ENCODE measurements at places on chromosomes 4 and X.

- no peak for DNase-seq
Observed at GRCh38 chr4:53919535-53919934, 144.9 kb downstream of the CHIC2 start.

GRCh38 chr4:20870436-20870835 lies 170.2 kb downstream of the PACRGL start:
- no peak for DNase-seq

DNA sequence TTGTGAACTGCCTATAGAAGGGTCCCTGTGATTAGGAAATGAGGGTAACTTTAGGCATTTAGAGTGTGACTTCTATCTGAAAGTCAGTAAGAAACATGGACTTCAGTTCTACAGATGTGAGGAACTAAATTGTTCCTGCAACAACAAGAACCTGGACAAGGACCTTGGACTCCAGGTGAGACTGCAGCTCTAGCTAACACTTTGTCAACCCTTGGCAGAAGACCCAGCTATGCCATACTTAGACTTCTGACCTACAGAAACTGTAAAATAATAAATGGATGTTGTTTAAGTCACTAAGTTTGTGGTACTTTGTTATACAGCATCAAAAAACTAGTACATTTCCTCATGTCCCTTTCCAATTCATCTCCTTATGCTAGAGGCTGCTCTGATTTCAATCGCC lies 580.8 kb downstream of the IQCM start:
- DNase-seq = no peak

- DNase-seq = no peak
Observed at GRCh38 chrX:153386097-153386496, 15.1 kb downstream of the PNMA6E start.

DNA sequence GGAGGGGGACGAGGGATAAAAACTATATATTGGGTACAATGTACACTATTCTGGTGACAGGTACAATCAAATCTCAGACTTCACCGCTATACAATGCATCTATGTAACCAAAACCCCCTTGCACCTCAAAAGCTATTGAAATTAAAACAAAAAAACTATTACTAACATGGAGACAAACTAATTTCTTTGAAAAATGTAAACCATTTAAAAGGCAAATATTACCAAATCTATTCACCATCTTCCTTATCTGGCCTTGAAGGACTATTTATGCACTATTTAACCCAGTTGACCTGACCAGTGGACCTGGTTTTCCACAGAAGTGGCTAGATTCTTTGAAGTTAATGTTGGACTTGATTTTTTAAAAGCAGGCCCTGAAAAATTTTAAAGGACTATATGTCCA lies 212.3 kb upstream of the RPS6KA3 start:
- DNase-seq = no peak

DNA sequence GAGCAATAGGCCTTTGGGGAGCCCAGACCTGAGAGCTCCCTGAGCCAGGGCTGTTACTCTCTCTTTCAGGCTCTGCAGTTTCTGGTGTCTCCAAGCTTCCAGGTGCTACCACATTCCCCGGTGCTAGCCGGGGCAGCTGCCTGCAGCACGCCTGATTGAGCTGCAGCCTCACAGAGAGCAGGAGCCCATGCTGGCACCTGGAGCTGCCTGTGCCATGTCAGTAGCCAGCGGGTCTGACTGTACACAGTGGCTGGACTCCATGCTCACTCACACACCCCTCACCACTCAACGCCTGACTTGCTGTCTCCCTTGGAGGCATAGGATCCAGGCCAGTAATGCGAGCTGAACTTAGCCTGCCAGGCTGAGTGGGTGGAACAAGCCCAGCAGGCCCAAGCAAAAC lies 800.4 kb upstream of the AGA start:
- DNase-seq = no peak

GRCh38 chr4:125702406-125702805 lies 387.7 kb downstream of the FAT4 start:
- DNase-seq = no peak

GRCh38 chrX:68234171-68234910 lies 199.0 kb downstream of the OPHN1 start:
- no peak for DNase-seq

GRCh38 chr4:187849556-187850225 lies 145.9 kb upstream of the ZFP42 start:
- DNase-seq = no peak

DNA sequence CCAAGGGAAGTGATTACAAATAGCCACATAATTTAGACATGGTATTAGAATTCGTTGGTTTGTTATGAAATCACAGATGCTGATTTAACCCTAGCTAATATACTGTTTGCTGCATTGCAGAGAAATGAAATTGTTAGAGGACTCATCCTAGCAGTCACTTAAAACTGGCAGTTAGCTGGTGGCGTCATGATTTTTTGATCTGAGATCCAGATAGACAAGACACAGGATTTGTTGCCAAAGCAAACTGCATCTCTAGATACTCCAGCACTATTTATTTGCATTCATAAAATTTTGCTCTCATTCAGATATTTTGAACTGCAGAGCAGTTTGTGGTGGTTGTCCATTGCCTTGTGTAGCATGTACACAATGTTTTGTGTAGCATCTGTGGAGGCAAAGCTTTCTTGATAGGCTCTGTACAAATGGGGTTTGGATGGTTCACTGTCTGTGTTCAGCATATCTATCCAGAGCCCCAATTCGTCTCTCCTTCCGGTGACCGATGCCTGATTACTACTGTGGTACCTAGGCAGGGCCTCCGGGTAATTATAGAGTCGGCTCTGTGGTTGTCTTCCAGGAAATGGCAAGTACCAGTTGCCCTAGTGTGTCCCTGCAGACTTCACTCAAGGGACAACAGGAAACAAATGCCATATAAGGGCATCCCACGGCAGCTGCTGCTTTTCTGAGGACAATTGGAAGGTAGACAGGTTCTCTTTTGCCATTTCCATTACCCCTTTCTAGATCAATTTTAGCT lies 30.1 kb upstream of the SPARCL1 start:
- DNase-seq = no peak

GRCh38 chrX:40671126-40671525 lies 23.8 kb upstream of the CXorf38 start:
- DNase-seq = no peak

GRCh38 chrX:30577362-30577991 lies at the start of gene TASL:
Gene TASL, minus strand, starts transcription at chrX:30577766. Its CDS starts 17,411 bp downstream, at chrX:30560355.
- DNase-seq = no peak

DNA sequence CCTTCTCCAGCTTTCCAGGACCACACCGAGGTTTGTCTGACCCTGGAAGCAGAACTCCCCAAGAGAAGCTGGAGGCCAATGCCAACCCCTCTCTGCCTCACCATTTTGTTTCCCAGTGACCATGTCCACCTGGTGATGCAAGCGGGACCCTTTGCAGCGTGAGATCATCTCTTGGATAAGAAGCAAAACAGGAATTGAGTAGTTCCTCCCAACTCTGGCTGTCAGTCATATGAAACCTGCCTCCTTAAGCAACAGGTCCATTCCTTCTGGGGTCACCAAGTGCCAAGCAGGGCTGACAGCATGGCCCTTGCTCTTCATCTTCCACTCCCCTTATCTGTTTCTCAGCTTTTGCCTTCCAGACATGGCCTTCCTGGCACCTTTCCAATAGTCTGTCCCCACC lies 41.3 kb upstream of the MTM1 start:
- no peak for DNase-seq

- no peak for DNase-seq
Observed at GRCh38 chrX:23797371-23798128, 14.6 kb downstream of the SAT1 start.

DNA sequence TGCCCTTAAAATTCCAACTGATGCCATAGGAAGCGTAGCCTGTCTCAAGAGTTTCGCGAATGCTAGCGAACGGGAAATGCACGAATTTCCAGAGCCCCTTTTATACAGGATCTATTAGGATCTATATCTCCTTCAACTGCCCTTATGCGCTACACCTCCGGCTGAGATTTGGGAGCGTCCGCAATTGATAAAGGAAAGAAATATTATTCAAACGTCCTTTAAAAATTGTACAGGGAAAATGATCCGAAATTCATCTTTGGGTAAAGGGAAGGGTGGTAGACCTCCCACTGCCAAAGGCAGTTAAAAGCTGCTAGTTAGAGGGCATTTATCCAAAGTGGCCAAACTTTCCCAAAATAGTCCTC lies 609 bp downstream of the NR3C2 start:
- DNase-seq = no peak

GRCh38 chr4:123055943-123056342 lies 133.5 kb upstream of the NUDT6 start:
- no peak for DNase-seq

DNA sequence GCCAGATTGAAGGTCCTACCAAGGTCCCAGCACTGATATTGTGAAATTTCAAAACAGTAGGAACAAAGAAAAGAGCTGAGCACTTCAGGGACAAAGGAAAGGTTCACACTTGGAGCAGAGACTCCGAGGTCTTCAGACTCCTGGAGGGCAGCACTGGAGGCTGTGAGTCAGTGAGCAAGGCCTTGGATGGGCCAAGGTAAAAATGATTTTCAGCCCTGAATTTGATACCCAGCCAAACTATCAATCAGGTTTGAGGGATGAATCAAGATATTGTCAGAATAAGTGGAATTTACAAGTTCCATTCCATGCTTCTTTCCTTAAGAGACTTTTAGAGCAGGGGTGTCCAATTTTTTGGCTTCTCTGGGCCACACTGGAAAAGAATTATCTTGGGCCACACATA lies 111.7 kb downstream of the ADRA2C start:
- DNase-seq = no peak

DNA sequence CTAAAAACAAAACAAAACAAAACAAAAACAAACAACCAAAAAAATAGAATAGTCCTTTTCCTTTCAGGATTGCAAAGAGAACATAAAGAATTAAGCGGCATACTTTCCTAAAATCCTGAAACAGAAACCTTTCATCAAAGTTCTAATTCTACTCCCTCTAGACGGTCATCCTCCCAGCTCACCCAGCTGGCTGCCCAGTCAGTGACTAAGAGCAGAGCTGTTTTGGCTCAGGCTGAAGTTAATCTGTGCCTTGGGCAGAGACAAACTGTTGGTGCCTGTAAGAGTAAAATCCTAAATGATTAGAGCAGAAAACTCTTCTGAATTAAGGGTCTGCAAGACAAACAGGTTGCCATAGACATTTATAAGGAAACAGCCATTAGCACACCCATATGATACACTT lies 17.6 kb upstream of the WAS start:
- DNase-seq = no peak

DNA sequence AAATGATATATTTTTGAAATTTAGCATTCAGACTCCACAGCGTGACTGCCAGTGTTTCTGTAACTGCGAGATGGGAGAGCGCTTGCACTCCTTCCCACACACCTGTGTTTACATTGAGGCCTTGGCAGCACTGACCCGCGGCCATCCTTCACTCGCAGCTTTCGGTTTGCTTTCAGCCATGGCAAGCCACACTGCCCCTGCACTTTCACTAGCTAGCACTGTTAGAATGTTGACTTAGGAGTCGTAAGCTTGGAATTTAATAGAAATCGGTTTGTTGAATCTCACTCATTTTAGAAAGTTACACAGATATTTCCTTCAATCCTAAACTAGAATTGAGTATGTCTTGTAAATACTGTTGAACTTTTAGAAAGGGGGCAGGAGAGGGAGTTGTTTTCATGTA lies 136.2 kb downstream of the CFAP299 start:
- DNase-seq = no peak

GRCh38 chrX:17616936-17617335 lies 120.4 kb upstream of the SCML1 start:
- DNase-seq = no peak

DNA sequence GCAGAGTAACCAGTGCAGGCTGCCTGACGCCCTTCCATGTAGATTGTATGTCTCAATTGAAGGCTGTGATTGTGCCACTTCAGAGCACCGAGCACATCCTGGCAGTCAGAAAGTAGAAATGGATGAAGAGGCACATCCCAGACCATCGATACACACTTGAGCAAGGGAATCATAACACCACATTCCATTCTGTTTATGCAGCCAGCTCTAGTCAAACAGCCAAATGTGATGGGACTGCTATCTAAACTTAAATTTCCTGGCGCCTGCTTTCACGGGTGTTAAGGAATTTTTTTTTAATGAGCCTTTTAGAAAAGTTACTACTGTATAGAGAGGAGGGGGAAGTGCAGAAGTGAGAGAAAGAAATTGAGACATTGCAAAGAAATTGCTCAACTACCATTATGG lies 84.4 kb downstream of the PPARGC1A start:
- DNase-seq = no peak

DNA sequence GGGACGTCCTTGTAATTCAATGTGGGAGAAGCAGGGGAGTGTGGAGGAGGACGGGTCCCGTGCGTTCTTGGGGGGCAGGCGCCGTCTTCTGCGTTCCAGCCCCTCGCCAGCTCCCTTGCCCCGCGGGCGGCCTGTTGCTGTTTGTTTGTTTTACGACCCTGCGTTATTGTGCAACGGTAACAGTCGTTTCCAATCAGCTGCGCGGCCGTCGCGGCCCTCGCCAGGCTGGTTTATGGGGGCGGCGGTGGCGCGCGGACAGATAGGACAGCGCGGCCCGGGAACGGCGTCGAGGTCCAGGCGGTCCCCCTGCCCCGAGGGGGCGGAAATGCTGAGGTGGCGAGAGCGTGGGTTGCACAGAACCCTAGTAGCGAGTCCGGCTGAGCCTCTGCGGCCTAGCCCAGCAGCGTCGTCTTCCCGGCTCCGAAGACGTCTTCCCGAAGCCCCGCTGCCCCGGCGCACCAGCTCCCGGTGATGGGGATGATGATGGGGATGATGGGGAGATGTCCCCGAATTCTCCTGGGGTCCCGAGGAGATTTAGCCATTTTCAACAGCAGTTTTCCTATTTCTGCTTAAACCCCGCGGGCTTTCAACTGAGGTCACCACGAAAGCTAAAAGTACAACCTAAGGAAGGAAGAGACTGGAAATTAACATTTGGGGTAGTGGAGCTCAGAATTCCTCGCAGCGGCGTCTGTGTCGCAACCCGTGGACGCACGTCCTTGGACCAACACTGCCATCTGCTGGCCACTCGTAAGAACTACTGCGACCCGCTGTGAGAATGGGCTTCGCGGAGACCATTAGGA lies 4.8 kb downstream of the PDGFRA start:
- DNase-seq = no peak

DNA sequence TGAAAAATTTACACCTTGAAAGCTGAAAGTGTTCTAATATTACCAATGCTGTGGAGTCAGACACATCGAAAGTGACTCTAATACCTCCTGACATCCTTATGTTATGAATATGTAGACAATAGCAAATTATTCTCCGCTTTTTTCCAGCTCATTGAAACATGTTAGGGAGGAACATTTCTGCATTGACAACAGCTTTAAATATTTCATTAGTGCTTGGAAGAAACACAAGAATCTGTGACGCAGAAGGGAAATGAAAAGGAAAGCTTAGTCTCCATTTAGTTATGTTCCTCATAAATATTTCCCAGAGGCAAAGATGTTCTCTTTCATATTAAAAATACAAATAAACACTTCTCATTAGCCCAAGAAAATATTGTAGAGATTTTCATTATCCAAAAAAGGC lies 55.8 kb upstream of the CD99 start:
- DNase-seq = no peak

DNA sequence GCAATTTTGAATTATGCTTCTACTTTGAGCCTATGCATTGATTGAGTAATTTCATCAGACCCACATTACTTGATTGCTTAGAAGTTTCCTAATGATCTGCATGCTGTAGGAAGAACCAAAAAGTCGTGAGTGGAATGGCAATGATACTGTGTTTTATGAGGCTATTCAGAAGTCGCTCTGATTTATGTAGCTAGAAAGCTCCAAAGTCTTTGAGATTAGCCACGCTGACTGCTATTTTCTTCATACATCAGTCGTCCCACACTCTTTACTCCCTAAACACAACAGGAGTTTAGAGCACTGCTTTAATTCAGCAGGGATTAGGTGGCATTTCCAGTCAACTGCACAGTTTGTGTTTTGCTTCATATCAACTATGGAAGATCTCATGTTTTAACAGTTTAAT lies 4.1 kb downstream of the GRID2 start:
- DNase-seq = no peak

- DNase-seq = no peak
Observed at GRCh38 chrX:154715825-154716224, 35.1 kb downstream of the GAB3 start.

All from RWPE2 (cell line).